Pulmonary artery endothelial cell (primary cell): ENCODE measurements at places on chromosomes 3 and 15. TPM values are rescaled to one million over a fixed set of nuclear protein-coding genes. Genes with fewer than 3 reads are reported as not detected.

- DNase-seq = no peak
Observed at GRCh38 chr3:134362221-134362620, 12.0 kb downstream of the AMOTL2 start.

DNA sequence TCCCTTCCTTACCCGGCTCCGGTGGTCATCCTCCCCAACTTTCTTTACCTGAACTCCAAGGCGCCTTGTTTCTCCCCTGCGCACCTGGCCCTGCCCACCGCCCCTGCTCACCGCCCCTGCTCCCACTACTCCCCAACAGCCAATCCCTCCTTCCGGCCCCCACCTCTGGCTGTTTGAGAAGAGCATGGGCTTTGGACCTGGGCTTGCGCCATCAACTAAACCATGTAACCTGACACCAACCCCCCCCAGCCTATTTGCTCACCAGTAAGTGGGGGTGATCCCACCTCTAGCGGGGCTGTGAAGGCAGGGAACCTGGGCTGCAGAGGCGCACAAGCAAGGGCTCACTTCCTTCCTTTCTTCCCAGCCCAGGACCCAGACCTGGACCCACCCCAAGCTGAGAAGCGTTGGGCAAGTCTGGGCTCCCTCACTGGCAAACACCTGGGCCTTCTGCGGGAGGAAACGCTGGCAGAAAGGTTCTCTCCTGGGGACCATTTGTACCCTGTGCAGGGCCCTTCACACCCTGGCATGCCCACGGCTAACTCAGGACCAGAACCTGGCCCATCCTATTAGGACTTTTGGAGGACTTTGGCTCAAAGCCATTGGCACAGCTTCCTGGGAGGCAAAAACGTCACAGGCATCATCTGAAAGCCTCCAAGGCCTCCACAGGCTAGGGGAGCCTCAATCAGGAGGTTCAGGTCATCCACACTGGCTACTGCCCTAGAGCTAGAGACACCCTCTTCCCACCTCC lies at the start of gene PLXNB1:
PLXNB1 (minus strand) TSS at position 127 of the 748 bp plus-strand sequence. CDS start 5,475 bp downstream, outside the sequence.
- DNase-seq = no peak

DNA sequence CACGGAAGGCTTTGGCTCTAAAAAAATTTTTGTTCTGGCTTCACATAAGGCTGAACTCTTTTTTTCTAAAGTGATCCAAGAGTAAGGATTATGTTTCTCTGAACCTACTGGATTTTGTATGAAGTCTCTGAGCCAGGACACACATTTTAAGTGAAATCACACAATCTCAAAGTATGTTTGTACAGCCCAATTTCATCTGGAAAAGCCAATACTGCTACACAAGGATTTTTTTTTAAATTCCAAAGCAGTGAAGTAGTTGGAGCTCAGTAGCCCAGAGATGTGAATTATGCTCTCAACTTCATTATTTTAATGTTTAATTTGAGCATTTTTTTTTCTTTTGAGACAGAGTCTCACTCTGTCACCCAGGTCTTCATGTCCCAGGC lies 243.9 kb downstream of the FAM43A start:
- DNase-seq = no peak

DNA sequence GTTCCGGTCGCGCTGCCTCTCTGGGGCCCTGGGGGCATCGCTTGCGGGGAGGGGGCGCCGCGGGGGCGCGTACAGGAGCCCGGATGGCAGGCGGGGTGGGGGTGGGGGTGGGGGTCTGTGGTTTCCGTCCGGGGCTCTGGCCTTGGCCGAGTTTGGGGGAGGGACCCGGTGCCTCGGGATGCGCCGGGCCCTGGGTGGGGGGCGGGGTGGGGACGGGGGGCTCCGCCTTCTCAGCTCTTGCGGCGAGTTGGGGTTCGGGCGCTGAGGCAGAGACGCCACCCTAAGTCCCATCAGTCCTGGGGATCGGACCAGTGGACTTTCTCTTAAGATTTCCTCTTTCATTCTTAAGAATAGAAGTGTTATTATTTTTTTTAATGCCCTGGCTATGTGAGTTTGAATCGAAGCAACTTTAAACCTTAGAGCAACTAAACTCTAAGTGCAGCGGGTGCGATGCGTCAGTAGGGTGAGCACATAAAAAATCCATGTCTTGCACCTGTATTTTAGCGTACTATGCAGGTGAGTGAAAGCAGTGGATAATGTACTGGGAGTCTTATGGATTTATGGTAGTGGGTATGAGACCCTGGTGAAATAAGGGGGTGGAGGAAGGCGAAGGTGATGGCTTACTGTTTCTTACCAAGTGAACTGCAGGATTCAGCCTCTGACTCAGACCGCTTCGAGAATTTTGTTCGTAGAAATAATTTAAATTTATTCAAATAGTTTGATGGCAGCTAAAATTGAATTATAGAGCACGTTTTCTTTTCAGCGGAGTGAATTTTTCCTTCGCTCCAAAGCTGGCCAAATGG lies 762 bp downstream of the CTNNB1 start:
- no peak for DNase-seq

DNA sequence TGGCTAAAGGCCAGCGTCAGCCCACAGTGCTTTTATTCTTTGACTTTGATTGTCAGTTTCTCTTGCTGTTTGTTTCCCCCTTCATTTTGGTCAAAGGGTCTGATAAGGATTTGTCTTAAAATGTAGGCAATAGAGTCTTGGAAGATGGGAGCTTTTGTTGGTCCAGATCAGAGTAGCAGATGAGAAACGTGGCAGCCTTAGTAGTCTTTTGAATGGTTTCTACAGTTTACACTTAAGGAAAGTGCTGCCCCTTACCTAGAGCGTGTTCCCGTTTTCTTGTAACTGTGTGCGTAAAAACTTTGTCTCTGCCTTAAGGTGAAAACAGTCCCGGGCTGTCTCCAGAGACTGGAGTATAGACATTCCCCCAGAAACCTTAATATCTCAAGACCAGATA lies 630 bp downstream of the LXN start:
- DNase-seq = no peak

GRCh38 chr3:54494209-54494608 lies 371.9 kb downstream of the CACNA2D3 start:
- no peak for DNase-seq

The RPUSD2 gene
- 15.7 and 16.5 TPM in 2 replicates for total RNA-seq

The CLDND1 gene
- total RNA-seq = 93.3 and 138 TPM in 2 replicates

The ADAM10 gene
- 246 and 318 TPM in 2 replicates for total RNA-seq

The ARHGEF26 gene
- 0.13 and 0.25 TPM in 2 replicates for total RNA-seq
